Panc1 (cell line): ENCODE measurements at places on chromosomes 7 and 10. TPM values are rescaled to one million over a fixed set of nuclear protein-coding genes. Genes with fewer than 3 reads are reported as not detected.

CDC14C gene
- not detected for total RNA-seq

SRRM3 gene
- total RNA-seq: 8.5 TPM

COL28A1 gene
- total RNA-seq: not detected

- H3K4me3 ChIP-seq: no peak overlapping the region
- no peaks in the 10 kb centered on the region for H3K27me3 ChIP-seq
- H3K36me3 ChIP-seq: no peaks in the 10 kb centered on the region
Measured at GRCh38 chr7:118372530-118372929, 148.0 kb downstream of the ANKRD7 start.

GRCh38 chr10:61921143-61921542 is 19.6 kb downstream of the ARID5B start:
- H3K4me1 ChIP-seq: peaks cover 36% of the 10 kb centered on the region
- peak overlapping the region; percentile 58 for H3K27ac ChIP-seq
- no peaks in the 10 kb centered on the region for H3K36me3 ChIP-seq
- no peak overlapping the region for H3K4me3 ChIP-seq
- H3K27me3 ChIP-seq: no peaks in the 10 kb centered on the region

- no peaks in the 10 kb centered on the region for H3K4me1 ChIP-seq
- no peak for DNase-seq
- H3K27ac ChIP-seq: no peak overlapping the region
- no peak overlapping the region for H3K4me3 ChIP-seq
- H3K27me3 ChIP-seq: peaks cover 16% of the 10 kb centered on the region
Measured at GRCh38 chr7:31371621-31372020, 31.1 kb upstream of the NEUROD6 start.

DNA sequence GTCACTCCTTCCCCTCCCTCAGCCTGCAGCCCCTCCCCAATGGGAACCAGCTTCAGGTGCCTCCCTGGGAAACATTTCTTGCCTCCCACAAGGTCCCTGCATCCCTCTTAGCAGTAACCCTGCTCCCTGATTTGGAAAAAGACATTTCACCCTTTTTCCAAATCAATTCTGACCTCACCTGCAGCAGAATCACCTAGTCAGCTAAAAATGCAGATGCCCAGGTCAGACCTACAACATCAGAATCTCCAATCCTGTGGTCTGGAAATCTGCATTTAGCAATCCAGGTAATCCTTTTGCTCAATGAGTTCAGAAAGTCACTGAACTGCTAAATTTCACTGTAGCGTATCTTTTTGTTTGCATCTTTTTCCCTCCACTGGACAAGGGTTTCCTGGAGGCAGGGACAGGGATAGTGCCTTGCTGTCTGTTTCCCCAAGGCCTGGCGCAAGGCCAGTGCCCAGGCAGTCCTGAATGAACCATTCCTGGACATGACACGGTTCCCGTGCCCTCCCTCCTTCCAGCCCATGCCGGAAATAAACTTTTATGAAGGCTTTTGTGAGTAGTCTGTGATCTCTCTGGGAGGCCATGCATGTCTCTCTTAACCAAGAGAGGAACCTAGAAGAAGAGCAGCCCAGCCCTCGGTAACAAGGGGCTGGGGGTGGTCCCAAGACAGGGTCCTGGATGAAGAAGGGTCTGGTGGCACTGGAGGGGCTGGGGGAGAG is 44.0 kb downstream of the COL13A1 start:
- H3K4me1 ChIP-seq: no peaks in the 10 kb centered on the region
- no peak for DNase-seq
- no peaks in the 10 kb centered on the region for H3K36me3 ChIP-seq
- no peak overlapping the region for H3K27ac ChIP-seq

DNA sequence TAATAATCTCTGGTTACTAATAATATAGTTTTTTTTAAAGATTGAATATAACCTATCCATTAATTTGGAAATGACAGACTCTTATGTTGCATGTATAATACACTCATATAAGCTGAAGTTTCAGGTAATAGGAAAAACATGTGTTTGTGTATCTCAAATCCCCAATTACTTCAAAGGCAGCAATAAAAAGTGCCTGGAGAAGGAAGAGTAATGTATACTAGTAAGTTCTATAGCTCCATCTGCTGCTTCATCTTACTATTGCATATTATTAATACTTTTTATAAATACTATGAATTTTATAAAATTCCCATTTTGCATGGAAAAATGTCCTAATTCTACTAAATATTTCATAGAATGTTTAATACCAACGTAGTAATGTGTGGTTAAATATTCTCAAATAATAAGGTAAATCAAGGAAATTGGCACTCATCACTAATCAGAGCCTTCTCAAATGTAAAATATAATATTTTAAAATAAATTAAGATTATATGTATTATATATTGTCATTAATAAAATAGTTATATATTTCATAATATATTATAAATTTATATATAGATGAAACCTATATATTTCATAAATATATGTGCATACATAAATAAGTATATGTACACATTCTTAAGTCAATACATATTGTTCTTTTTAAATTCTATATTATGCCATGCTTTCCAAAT is 311.9 kb downstream of the HGF start:
- H3K27me3 ChIP-seq: no peaks in the 10 kb centered on the region
- no peak overlapping the region for H3K4me3 ChIP-seq
- peak overlapping the region; percentile 81; the same call in 1 of the 2 replicates for H3K27ac ChIP-seq
- no peak for DNase-seq

DNA sequence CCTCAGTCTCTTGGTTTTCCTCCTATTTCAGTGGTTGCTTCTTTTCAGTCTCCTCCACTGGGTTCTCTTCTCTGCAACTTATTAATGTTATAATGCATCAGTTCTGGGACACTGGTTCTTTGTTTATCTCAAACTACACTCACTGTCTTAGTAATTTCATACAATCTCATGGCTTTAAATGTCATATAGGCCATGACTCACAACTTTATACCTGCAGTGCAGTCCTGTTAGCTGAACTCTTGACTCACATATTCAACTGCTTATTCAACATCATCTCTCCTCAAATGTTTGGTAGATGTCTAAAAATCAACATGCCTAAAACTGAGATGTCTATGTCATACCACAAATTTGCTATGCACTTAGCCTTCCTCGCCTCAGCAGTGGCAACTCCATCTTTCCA is 101.2 kb upstream of the PALS2 start:
- H3K4me1 ChIP-seq: no peaks in the 10 kb centered on the region
- peaks cover 5% of the 10 kb centered on the region; the same call in 1 of the 2 replicates for H3K27me3 ChIP-seq
- H3K4me3 ChIP-seq: no peak overlapping the region
- DNase-seq: no peak
- no peaks in the 10 kb centered on the region for H3K36me3 ChIP-seq

- H3K27ac ChIP-seq: peak overlapping the region; percentile 84
- DNase-seq: no peak
- H3K4me3 ChIP-seq: peak overlapping the region; percentile 21
- H3K4me1 ChIP-seq: peaks cover 48% of the 10 kb centered on the region
- H3K36me3 ChIP-seq: no peaks in the 10 kb centered on the region
Measured at GRCh38 chr7:36037121-36037662, 115.9 kb upstream of the EEPD1 start.

DNA sequence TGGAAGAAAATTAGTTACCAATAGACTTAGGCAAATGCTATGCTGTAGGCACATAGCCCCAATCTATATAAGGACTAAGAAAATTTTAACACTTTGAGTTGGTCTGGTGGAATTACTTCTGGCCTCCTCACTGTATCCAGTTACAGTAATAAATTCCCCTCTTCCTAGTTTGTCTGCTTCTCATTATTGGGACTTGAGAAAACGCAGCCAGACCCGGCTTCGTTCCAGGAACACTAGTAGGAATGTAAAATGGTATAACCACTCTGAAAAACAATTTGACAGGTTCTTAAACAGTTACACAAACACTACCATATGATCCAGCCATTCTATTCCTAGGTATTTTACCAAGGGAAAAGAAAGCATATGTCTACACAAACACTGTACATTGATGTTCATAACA is 150.2 kb downstream of the VPS50 start:
- no peaks in the 10 kb centered on the region for H3K4me1 ChIP-seq
- no peak overlapping the region for H3K4me3 ChIP-seq
- peaks cover 4% of the 10 kb centered on the region for H3K27me3 ChIP-seq
- no peak overlapping the region for H3K27ac ChIP-seq
- no peaks in the 10 kb centered on the region for H3K36me3 ChIP-seq
- DNase-seq: no peak

DNA sequence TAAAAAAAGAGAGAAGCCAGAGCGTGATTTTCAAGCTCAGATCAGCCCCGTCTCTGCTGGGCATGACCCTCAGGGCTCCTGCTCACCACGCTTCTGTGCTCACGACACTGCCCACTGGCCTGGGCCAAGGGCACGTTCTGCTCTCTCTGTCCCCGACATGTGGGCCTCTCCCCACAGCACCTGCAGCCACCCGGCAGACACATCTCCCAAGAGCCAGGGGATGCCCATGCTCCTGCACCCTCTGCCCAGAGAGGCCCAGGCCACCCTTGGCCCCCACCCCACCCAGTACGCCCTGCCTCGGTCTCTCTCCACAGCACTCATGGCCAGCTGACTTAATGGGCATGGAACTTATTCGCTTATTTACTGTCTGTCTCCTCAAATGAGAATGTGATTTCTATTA is 175.4 kb upstream of the RNF32 start:
- peaks cover 5% of the 10 kb centered on the region; the same call in 1 of the 2 replicates for H3K27me3 ChIP-seq
- H3K36me3 ChIP-seq: no peaks in the 10 kb centered on the region
- H3K27ac ChIP-seq: no peak overlapping the region

- no peak overlapping the region for H3K4me3 ChIP-seq
- 0 out of 2 replicates have a peak, but pooled peaks cover 2% of the 10 kb centered on the region for H3K4me1 ChIP-seq
- H3K36me3 ChIP-seq: no peaks in the 10 kb centered on the region
Measured at GRCh38 chr7:105787793-105788192, 88.6 kb downstream of the ATXN7L1 start.

GRCh38 chr10:70163448-70163847 is 6.9 kb downstream of the SAR1A start:
- no peak overlapping the region for H3K27ac ChIP-seq
- no peaks in the 10 kb centered on the region for H3K27me3 ChIP-seq
- no peak for DNase-seq
- peaks cover 17% of the 10 kb centered on the region for H3K4me1 ChIP-seq
- H3K4me3 ChIP-seq: no peak overlapping the region

GRCh38 chr7:90723866-90724265 is 127.7 kb downstream of the CDK14 start:
- no peak overlapping the region for H3K27ac ChIP-seq
- no peaks in the 10 kb centered on the region for H3K27me3 ChIP-seq
- no peak overlapping the region for H3K4me3 ChIP-seq
- H3K36me3 ChIP-seq: no peaks in the 10 kb centered on the region
- DNase-seq: no peak

DNA sequence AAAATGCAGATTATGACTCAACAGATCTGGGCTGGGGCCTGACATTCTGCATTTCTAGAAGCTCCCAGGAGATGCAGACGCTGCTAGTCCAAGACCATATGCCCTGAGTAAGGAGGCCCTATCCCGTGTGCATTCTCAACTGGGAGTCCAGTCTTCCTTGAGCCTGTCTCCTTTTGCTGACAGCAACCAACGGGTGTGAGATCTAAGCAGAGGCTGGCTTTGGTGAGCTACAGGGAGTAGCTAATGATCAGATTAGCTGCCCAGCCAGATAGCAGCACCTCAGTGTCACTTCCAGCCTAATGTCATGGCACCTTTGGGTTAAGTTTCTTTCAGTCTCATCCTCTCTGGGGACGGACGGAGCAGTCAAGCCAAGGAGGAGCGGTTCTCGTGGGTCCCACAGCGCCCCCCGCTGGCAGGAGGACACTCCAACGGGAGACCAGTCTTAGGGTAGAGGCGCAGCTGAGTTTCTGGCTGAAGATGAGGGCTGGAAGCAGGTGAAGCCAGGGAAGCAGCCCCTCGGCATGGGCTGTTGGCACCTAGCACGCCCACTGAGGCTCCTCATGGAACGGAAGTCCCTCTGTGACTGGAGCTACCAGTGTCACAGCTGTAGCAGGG is 154.0 kb downstream of the CCDC3 start:
- H3K4me1 ChIP-seq: no peaks in the 10 kb centered on the region
- H3K27ac ChIP-seq: no peak overlapping the region
- H3K4me3 ChIP-seq: no peak overlapping the region
- no peaks in the 10 kb centered on the region for H3K27me3 ChIP-seq

GRCh38 chr7:14787551-14787950 is 115.0 kb downstream of the DGKB start:
- no peaks in the 10 kb centered on the region for H3K36me3 ChIP-seq
- no peak for DNase-seq
- H3K4me1 ChIP-seq: no peaks in the 10 kb centered on the region
- no peaks in the 10 kb centered on the region for H3K27me3 ChIP-seq
